ENCODE measurements at places on chromosomes 6 and 20.

DNA sequence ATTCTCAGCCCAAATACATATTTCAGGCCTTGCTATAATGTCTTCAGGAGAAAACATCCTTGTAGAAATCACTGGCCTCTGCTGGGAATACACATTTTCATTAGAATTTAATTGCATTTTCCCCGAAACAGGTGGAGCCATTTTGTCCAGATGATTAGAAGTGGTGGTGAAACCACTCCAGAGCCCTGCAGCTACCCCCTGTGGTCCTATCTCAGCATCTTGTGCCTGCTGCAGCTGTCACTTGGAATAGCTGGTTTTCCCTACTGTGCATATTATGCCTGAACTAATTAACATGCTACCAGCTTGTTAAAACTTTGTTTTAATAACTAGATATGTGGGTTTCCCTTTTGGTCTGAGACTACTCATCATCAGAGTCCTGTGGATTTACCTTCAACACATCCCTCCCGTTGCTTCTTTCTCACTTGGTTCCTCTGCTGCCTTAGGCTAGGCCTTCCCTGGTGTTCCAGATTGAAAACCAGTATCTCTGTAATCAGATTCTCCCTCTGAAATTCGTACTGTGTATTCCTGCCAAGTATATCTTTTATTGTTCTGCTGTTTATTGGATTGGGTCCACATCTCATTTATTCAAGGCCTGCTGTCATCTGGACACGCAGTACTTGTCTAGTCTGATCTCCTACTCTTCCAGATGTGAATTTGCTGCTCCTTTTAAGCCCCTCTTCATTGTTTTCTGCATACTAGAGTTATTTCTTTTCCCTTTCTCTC, 15.2 kb downstream of the DNAH8 start:
- no peak for DNase-seq

- no peak for DNase-seq
These were observed 36.5 kb downstream of the TGM6 start for GRCh38 chr20:2417213-2417541.

DNA sequence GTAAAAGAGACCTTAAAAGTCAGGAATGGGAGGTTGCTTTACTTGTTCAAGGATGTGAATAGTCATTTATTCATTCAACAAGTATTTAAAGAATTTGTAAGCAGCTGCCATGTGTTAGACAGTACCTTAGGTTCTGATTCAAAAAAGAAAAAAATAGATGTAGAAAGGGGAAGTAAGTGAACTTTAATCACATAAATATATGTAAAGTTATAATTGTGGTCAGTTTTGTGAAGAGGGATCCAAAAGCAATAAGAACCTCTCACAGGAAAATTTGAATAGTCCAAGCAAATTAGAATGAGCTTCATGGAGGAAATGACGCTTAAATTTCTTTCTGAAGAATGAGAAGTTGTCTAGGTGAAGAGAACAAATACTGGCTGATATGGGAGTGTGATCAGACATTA, 596.1 kb upstream of the CITED2 start:
- no peak for DNase-seq

- DNase-seq = no peak
These were observed 45.8 kb downstream of the AHI1 start for GRCh38 chr6:135451617-135452190.

DNA sequence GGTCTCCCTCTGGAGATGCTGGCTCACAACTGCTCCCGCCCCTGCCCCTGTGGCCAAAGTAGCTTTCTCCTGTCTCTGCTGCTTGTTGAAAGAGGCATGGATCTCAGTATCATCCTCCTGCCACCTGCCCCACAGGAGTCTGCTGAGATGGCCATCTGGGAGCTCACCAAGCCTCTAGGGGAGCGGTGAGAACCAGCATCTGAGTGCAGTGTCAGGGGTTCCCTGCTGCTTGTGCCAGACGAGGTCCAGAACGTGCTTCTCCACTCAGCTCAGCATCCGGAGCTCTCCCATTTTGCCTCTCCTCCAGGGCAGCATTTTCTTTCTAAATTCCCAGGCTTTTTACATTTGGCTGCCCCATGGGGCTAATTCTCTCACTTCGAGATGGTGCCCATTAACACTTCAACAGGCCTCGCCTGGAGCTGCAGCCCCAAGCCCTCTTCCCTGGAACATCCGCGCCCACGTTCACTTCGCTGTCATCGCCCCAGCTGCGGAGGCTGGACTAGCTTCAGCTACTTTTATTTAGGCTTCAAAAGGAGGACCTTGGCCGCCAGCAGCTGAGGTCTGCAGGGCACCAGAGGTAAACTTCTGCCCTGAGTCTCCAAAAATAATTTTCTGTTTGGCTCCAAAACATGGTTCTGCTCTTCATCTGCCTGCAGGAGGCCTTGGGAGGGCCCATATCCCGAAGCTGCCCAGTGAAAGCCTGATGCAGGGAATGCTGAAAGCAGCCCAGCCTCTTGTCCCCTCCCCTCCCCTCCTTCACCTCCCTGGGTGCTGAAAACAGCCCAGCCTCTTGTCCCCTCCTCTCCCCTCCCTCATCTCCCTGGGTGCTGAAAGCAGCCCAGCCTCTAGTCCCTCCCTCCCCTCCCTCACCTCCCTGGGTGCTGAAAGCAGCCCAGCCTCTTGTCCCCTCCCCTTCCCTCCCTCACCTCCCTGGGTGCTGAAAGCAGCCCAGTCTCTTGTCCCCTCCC, 25.2 kb upstream of the MLN start:
- DNase-seq = no peak

DNA sequence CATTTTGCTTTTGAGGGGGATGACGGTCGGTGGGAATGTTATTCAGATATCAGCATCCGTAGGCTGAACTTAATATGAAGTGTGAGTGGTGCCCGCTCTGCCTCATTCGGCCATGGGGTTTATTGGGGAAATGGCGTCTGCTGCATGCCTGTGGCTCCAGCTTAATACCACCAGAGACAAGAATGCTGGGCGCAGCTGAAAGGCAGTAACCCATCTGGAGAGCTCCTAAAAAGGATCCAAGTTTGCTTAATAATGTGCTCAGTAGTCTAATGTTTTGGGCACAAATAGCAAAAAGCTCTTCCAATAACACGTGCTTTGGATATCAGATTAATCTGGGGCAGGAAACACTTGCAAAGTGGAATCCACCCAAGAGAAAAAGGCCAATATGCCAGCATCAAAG, 273.0 kb upstream of the TAB2 start:
- DNase-seq = no peak

GRCh38 chr20:13333036-13333435, 112.0 kb downstream of the ISM1 start:
- DNase-seq = no peak

- DNase-seq = no peak
These were observed 34.6 kb downstream of the PPARD start for GRCh38 chr6:35377002-35377401.

DNA sequence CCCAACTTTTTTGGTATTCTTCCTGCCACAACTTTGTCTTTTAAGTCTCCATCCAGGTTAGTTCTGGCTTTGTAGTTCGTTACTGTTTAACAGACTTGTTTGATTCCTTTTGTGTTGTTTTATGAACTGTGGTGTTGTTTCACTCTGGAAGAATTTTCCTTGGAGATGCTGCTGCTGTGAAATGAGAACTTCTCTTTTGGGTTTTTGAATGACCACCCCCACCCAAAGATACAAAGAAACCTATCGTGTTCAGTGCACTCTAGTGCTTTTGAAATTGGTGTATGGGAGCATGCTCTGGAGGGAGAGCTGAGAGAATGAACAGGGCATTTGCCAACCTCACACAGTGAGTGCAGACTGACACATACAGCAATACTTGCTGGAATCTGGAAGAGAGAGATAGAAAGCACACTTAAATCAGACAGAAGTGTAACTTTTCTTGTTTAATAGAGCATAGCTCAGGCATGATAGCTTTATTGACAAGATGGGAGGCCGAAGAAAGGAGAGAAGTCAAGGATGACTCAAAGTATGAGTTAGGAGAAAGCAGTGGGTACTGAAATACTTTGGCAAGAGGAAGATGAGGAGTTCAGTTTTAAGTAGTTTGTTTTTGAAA, 293.1 kb downstream of the SOX4 start:
- DNase-seq = no peak

- no peak for DNase-seq
These were observed 276.4 kb upstream of the MOCS1 start for GRCh38 chr6:40210628-40211056.

- no peak for DNase-seq
These were observed 4.0 kb upstream of the DSN1 start for GRCh38 chr20:36777576-36777975.

- DNase-seq = no peak
These were observed 10.7 kb downstream of the COL9A1 start for GRCh38 chr6:70292193-70292592.

- no peak for DNase-seq
These were observed 1518.1 kb downstream of the GRIK2 start for GRCh38 chr6:102911571-102911970.

DNA sequence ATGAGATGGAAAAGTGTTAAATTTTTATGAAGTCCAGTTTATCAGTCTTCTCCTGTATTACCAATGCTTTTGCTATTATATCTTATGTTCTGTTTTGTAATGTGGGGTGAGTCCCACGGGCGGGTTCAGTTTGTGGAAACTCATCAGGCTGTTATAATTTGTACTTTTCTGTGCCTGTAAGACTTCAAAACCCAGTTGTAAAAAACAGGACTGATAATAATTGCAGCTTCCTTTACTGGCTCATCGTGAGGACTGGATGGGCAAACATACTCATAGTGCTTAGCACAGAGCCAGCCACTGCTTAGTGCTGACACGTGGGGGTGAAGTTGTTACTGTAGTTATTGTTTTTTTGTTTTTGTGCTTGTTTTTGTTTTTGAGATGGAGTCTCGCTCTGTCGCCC, 45.6 kb downstream of the TGM2 start:
- DNase-seq = no peak

GRCh38 chr6:99579781-99580180, 11.3 kb upstream of the CCNC start:
- no peak for DNase-seq

GRCh38 chr20:47201074-47201730, 155.3 kb downstream of the ZMYND8 start:
- DNase-seq = no peak

- DNase-seq = peak; percentile 15
These were observed 77.6 kb downstream of the SAMD5 start for GRCh38 chr6:147586044-147586443.

- DNase-seq = no peak
These were observed 3.1 kb downstream of the LY6G6D start for GRCh38 chr6:31718265-31718664.

GRCh38 chr6:44000164-44000842, 126.9 kb downstream of the MRPL14 start:
- no peak for DNase-seq

GRCh38 chr6:106084989-106085691, 996 bp upstream of the PRDM1 start:
- peak; percentile 14 for DNase-seq

GRCh38 chr6:148370176-148370575, 27.5 kb downstream of the SASH1 start:
- no peak for DNase-seq

DNA sequence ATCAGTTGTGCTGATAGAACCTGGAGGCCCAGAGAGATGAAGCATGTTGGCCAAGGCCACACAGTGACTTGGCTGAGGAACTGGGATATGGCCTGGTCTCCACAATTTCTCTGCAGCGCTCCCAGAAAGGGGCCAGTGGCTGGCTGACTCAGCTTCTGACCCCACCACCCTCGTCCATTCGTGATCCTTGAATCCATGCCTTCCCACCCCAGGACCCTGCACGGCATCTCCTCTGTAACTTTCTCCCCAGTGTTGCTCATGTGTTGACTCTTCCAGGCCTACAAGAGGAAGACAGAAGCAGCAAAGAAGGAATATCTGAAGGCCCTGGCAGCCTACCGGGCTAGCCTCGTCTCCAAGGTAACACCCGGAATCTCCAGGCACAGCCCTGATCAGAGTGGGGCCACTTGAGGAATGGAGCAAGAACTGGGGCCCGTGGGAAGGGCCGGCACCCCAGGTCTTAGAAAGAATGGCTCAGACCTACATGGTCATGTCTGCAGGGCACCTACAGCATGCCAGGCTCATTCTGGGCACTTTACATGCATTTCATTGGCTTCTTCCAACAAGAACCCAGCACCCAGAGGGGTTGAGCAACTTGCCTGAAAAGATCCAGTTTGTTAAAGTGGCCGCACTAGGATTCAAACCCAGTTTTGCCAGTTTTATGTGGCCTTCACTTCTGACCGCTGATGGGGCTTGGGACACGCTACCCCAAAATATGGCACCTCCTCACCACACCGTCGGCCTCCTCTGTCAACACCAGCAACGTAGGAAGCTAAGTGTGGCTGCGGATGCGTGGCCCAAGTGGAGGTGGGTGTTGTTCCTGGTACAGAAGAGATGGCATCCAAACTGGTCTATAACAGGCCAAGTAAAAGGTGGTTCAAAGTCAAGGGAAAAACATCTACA, 122.2 kb downstream of the JPH2 start:
- no peak for DNase-seq

DNA sequence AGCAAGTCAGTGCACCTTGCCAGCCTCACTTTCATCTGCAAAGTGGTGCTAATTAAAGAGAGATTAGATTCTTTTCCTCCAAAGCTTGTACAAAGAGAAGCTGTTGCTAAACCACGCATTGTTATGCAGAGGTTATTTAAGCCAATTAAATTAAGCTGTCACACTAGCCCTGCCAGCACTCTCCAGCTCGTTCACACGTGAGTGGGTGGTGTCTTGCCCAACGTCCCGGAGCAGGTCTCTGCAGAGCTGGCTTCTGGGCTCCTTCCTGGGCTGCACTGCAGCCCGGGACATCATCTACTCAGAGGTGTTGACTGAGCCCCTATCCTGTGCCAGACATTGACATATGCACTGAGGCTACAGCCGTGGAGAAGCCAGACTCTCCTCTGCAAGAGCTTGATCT, 401.6 kb upstream of the SULF2 start:
- DNase-seq = no peak

DNA sequence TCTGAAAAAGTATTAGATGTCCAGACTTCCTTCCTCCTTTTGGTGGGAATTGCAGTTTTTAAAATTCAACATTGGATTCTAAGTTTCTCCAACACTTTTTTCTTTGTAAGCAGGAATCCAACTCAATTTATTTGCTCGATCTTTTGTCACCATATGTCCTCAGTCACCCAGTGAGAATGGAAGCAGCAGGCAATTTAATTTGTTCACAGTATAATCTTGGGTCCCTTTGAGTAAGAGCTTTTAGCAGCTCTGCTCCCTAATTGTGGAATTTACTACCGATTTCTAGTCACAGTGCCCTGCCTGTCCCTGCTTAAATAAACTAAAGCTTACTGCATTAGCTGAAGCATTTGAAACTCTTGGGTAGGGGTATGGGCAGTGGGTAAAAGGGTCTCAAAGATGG, 98.6 kb downstream of the BTBD3 start:
- no peak for DNase-seq

All from tibial nerve (tissue), 4 donors.